GM23248 (cell line): ENCODE measurements at places on chromosomes 12 and 14. TPM values are rescaled to one million over a fixed set of nuclear protein-coding genes. Genes with fewer than 3 reads are reported as not detected.

- H3K4me1 ChIP-seq, result no peaks in the 10 kb centered on the region
- DNase-seq, result no peak
- no peak overlapping the region for H3K27ac ChIP-seq
These were observed 267.6 kb downstream of the ADGRD1 start for GRCh38 chr12:131221061-131221956.

- 0 out of 2 replicates have a peak, but pooled peaks cover 5% of the 10 kb centered on the region for H3K4me1 ChIP-seq
- no peak overlapping the region for H3K4me3 ChIP-seq
- H3K36me3 ChIP-seq, result no peaks in the 10 kb centered on the region
- no peak overlapping the region for H3K27ac ChIP-seq
- H3K27me3 ChIP-seq, result peaks cover 43% of the 10 kb centered on the region
These were observed 18.0 kb upstream of the DLK1 start for GRCh38 chr14:100708425-100709288.

GRCh38 chr14:78581229-78581628, 411.1 kb downstream of the NRXN3 start:
- no peak overlapping the region for H3K4me3 ChIP-seq
- no peaks in the 10 kb centered on the region for H3K4me1 ChIP-seq
- no peak for DNase-seq
- H3K27me3 ChIP-seq, result no peaks in the 10 kb centered on the region; the same call in 1 of the 2 replicates
- no peak overlapping the region for H3K27ac ChIP-seq

DNA sequence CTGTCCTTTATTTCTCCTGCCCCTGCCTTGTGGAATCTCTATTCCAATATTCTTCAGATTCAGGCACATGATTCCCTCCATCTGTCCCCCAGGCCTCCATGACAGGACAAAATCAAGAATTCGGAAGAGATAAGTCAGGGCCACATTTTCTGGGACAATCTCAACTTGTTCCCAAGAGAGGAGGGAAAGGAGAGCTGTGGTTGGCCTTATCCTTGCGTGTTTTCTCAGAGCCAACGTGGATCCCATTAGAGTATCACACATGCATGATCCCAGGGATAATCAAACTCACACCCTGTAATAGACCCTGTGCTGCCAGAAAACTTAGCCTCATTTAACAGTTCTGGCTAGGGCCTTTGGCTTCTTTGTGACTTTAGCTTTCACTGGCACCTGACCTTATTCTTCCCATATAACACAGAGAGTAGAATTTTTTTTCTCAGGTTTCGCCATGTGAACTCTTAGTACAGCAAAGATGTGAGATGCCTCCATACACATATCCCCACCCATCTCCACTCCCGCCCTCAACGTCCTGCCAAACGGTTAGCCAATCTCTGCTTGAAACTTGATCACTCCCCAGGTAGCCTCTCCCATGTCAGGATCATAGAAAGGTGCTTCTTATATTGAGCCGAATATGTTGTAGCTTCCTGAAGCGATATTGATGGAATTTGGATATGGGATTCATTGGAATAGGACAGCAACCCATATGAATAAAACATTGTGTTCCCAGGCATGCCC, 6.7 kb upstream of the KRT1 start:
- no peaks in the 10 kb centered on the region for H3K36me3 ChIP-seq
- H3K4me1 ChIP-seq, result no peaks in the 10 kb centered on the region
- DNase-seq, result no peak
- no peak overlapping the region for H3K4me3 ChIP-seq
- peaks cover 78% of the 10 kb centered on the region for H3K27me3 ChIP-seq

- no peaks in the 10 kb centered on the region for H3K36me3 ChIP-seq
- H3K4me1 ChIP-seq, result no peaks in the 10 kb centered on the region
- 0 out of 2 replicates have a peak, but pooled peaks cover 2% of the 10 kb centered on the region for H3K27me3 ChIP-seq
These were observed 108.7 kb upstream of the ETV6 start for GRCh38 chr12:11540615-11541310.

GRCh38 chr12:130608132-130608531, 108.0 kb downstream of the RIMBP2 start:
- H3K27ac ChIP-seq, result no peak overlapping the region
- no peak overlapping the region for H3K4me3 ChIP-seq
- DNase-seq, result no peak

DNA sequence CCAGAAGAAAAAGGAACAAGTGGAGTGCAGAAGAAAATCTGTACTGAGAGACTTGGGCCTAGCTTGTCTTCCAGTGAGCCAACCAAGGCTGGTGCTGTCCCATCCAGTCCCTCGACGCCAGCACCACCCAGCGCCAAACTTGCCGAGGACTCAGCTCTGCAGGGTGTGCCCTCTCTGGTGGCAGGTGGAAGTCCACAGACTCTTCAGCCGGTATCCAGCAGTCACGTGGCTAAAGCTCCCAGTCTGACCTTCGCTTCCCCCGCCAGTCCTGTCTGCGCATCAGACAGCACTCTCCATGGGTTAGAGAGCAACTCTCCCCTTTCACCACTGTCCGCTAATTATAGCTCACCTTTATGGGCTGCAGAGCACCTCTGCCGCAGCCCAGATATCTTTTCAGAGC, 15.6 kb downstream of the CIPC start:
- no peaks in the 10 kb centered on the region for H3K27me3 ChIP-seq
- H3K27ac ChIP-seq, result no peak overlapping the region
- DNase-seq, result no peak
- no peaks in the 10 kb centered on the region for H3K4me1 ChIP-seq

PTGER2 gene
- 9.1 TPM in 2 replicates for polyA plus RNA-seq

KCNC2 gene
- not detected in 2 replicates for polyA plus RNA-seq

- peaks cover 14% of the 10 kb centered on the region for H3K4me1 ChIP-seq
- DNase-seq, result no peak
- no peaks in the 10 kb centered on the region for H3K36me3 ChIP-seq
- no peak overlapping the region for H3K27ac ChIP-seq
- no peak overlapping the region for H3K4me3 ChIP-seq
These were observed 12.1 kb upstream of the ESPL1 start for GRCh38 chr12:53255996-53256395.

DNA sequence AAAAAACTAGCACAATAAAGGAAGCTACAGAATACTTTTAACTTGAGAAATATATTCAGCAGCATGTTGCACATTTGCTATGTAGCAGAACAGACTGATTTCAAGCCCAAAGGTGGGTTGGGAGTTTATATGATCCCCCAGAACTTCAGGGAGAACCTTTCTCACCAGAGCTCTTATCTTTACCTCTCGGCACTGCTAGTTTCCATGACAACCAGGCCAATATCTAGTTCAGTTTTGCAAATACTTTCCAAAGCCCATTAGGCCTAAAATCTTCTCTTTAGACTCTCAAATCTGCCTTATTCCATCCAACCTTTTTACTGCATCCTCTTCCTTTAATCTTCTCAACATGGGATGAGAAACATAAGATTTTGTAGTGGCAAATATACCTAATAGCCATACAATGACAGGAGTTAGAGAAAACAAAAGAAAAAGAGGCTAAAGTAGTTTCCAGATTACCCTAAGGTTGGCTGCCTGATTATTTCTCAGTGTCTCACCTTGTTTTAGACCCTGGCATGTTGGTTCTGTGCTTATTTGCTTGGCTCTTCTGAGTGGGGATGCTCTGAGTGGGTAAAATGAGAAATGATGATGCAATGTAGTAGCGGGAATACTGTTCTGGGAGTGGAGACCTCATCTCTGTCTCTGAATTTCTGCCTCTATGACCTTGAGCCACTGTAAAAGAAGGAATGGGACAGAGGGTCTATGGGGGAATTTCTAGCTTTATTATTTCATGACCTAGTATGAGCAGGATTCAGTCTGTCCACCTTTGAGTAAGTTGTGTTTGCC, 427.6 kb upstream of the STXBP6 start:
- H3K4me1 ChIP-seq, result no peaks in the 10 kb centered on the region
- no peaks in the 10 kb centered on the region for H3K27me3 ChIP-seq
- no peak for DNase-seq
- no peaks in the 10 kb centered on the region for H3K36me3 ChIP-seq

MAP1LC3B2 gene
- polyA plus RNA-seq, result 8.4 and 9.0 TPM in 2 replicates

OR6C1 gene
- not detected in 2 replicates for polyA plus RNA-seq

DNA sequence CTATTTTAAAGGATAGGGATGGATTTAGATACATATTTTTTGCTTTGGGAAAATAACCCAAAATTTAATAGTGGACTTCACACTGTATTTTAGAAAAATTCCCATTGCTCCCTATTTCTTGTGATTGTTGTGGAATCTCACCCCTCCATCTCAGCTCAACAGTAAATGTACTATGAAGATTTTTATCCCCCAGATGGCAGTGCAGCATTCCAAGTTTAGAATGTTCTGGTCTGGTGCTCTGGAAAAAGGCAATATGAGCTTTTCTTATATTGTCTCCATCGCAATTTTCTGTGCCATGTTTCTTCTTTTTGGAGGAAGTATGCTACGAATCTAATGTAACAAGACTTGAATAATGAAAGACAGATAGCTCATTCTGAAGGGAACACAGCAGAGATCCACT, 471.7 kb upstream of the SYT1 start:
- no peak overlapping the region for H3K4me3 ChIP-seq
- H3K27me3 ChIP-seq, result no peaks in the 10 kb centered on the region
- peak; percentile 61 for DNase-seq

ENDOU gene
- polyA plus RNA-seq, result 0.10 TPM in 1 of 2 replicates, not detected in the other

ANKRD33 gene
- not detected in 2 replicates for polyA plus RNA-seq

DNA sequence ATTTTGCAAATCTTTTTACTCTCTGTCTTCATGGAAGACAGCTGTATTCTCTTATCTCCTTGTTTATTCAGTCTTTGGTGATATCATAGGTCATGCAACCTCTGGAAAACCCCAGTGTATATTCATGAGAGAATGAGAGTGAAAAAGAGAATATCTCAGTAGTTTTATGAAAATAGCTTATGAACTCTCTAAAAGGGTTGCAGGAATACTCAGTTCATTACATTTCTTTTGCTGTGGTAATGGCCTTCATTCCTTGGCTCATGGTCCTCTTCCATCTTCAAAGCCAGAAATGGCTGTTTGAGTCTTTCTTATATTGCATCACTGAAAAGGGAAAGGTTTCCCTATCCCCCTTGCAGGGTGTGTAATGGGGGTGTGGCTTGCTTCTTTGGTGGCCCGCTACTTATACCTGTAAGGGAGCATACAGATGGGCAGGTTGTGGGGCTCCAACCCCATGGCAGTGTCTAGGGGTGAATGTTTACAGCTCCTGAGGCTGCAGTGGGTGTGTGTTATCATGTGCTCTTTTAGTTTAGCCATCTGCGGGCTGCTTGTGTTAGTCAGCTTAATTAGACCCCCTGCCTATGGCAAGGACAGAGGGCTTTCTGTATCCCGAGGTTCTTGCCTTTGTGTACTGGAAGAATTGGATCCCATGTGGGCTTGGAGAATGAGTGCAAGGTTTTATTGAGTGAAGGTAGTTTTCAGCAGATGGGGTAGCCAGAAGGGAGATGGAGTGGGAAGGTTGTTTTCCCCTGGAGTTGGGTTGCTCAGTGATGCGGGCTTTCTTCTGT, 150.2 kb downstream of the CCDC91 start:
- H3K4me3 ChIP-seq, result no peak overlapping the region
- no peak overlapping the region for H3K27ac ChIP-seq
- DNase-seq, result peak; percentile 0
- H3K27me3 ChIP-seq, result no peaks in the 10 kb centered on the region
- no peaks in the 10 kb centered on the region; the same call in 1 of the 2 replicates for H3K4me1 ChIP-seq

EPYC gene
- not detected in 2 replicates for polyA plus RNA-seq

TMEM233 gene
- polyA plus RNA-seq, result 0.33 TPM in 1 of 2 replicates, not detected in the other

ALX1 gene
- not detected in 2 replicates for polyA plus RNA-seq

DNA sequence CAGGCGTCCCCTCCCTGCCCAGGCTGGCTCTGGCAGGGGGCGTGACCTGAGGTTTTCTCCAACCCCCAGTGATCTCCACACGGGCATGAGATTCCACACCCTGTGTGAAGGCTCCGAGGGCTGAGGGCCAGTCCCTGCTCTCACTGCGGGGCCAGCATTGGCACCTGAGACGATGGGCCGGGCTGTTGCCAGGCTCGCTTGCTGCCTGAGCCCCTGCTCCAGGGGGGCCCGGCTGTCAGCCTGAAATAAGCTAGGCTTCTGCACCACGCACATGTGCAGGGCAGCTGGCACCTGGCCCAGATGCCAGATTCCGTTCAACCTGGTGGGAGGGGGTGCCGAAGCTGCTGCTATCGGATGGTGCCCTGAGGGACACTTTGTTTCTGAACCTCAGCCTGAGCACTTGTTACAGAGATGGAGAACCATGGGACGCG, 196.5 kb upstream of the PRMT8 start:
- H3K4me1 ChIP-seq, result 0 out of 2 replicates have a peak, but pooled peaks cover 7% of the 10 kb centered on the region
- no peaks in the 10 kb centered on the region for H3K36me3 ChIP-seq
- H3K27me3 ChIP-seq, result 0 out of 2 replicates have a peak, but pooled peaks cover 2% of the 10 kb centered on the region
- H3K27ac ChIP-seq, result no peak overlapping the region

- H3K4me1 ChIP-seq, result no peaks in the 10 kb centered on the region
- H3K4me3 ChIP-seq, result peak overlapping the region; percentile 83
- H3K27ac ChIP-seq, result no peak overlapping the region
These were observed 1.4 kb downstream of the LIN7A start for GRCh38 chr12:80936353-80936641.

DNA sequence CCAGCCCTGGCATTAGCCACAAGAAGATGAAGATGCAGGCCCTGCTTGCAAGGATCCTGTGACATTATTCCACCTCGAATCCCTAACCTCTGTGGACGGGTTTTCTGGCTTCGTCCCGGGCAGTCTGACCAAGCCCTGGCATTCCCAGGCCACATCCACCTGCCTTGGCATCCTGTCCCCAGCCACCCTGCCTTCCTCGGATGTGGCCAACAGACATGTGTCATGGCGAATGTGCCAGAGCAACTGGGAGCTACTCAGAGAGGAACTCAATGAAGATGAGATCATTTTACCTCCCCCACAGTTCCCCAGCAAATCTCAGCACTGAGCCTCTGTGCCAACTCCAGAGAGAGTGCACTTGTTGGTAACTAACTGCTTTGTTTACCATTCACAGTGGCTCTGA, 33.5 kb upstream of the KCNA5 start:
- no peaks in the 10 kb centered on the region for H3K4me1 ChIP-seq
- H3K4me3 ChIP-seq, result no peak overlapping the region
- H3K36me3 ChIP-seq, result no peaks in the 10 kb centered on the region
- H3K27me3 ChIP-seq, result peaks cover 7% of the 10 kb centered on the region; the same call in 1 of the 2 replicates
- DNase-seq, result no peak

DNA sequence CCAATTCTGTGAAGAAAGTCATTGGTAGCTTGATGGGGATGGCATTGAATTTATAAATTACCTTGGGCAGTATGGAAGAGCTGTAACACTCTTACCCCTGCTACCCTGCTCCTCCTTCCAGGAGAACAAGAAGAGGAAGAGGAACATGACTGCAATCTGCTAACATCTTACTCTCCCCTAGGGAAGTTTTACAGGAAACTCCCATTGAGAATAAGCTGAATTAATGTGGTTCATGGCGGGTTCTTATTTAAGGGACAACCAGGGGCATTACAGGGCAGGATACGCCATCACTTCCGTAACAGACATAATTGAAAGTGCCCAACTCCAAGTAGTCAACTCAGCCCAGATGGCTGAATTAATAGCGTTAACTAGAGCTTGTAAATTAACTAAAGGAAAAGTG, 9.4 kb upstream of the PSMC1 start:
- no peaks in the 10 kb centered on the region for H3K27me3 ChIP-seq
- no peaks in the 10 kb centered on the region for H3K4me1 ChIP-seq
- H3K4me3 ChIP-seq, result no peak overlapping the region
- no peaks in the 10 kb centered on the region for H3K36me3 ChIP-seq
- no peak for DNase-seq
- no peak overlapping the region for H3K27ac ChIP-seq

GRCh38 chr14:26730929-26731618, 133.2 kb upstream of the NOVA1 start:
- H3K27me3 ChIP-seq, result no peaks in the 10 kb centered on the region
- H3K27ac ChIP-seq, result no peak overlapping the region
- H3K36me3 ChIP-seq, result no peaks in the 10 kb centered on the region
- peaks cover 13% of the 10 kb centered on the region for H3K4me1 ChIP-seq

- H3K4me1 ChIP-seq, result no peaks in the 10 kb centered on the region
- no peak for DNase-seq
- no peaks in the 10 kb centered on the region for H3K36me3 ChIP-seq
- no peaks in the 10 kb centered on the region for H3K27me3 ChIP-seq
These were observed 11.7 kb upstream of the NAP1L1 start for GRCh38 chr12:76096079-76096646.

GRCh38 chr12:80556566-80556965, 112.5 kb downstream of the PTPRQ start:
- DNase-seq, result peak; percentile 10
- H3K27me3 ChIP-seq, result no peaks in the 10 kb centered on the region
- H3K36me3 ChIP-seq, result no peaks in the 10 kb centered on the region
- H3K4me3 ChIP-seq, result no peak overlapping the region

COL2A1 gene
- polyA plus RNA-seq, result not detected in 2 replicates
